Posterior vena cava (tissue), 2 donors: ENCODE measurements at places on chromosomes 4 and X. TPM values are rescaled to one million over a fixed set of nuclear protein-coding genes. Genes with fewer than 3 reads are reported as not detected.

DNA sequence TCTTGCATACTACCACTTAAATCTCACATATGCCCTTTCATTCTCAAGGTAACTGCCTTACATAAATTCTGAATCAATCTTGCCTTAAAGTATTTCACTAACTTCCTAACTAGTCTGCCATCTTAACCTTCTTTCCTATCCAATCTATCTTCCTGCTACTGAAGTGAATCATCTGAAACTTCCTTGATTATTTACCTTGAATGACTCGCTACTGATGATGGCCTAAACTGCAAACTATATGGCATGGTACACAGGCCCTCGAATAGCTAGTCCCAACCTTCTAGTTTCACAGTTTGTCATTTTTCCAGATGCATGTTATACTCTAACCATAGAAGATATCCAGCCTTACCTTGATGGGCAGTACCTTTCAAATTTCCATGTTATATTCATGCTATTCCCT is 19.9 kb downstream of the PHKA1 start:
- no peak for DNase-seq

DNA sequence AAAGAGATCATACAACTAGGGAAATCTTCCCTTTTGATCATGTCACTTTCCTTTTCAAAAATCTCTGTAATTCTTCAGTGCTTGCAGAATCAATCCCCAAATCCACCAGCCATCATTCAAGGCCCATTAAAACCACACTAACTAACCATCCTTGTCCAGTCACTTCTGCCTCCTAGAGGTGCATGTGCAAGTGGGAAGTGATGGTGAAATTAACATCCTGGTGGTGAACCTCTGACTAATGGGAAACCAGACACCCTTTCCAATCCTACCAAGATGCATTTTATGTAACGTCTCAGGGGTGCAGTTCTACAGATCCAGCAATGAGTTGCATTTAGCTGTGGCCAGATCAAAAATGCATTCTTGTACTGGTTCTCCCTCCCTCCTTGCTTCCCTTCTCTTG is 341.8 kb downstream of the RAPGEF2 start:
- DNase-seq: no peak

- no peak for DNase-seq
Measured at GRCh38 chr4:113122066-113122465, 72.6 kb downstream of the ANK2 start.

- DNase-seq: no peak
Measured at GRCh38 chrX:15448010-15448639, 45.0 kb downstream of the PIR start.

DNA sequence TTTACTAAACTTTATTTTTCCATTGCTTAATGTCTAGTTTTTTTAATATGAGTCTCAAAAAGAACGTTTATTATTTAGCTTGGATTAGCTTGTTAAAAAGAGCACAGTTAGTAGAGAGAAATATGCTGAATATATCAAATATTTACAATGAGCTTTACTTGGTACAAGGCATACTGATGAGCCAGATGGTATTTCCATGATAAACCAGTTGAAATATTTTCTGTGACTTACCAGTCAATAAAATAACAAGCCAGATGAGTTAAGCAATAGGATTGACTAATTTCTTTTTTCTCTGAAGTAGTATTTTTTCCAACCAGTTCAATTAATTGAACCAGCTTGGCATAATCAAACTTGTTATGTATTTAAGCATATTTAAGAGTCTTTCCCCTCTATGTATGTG is 134.1 kb downstream of the KLHL34 start:
- no peak for DNase-seq

DNA sequence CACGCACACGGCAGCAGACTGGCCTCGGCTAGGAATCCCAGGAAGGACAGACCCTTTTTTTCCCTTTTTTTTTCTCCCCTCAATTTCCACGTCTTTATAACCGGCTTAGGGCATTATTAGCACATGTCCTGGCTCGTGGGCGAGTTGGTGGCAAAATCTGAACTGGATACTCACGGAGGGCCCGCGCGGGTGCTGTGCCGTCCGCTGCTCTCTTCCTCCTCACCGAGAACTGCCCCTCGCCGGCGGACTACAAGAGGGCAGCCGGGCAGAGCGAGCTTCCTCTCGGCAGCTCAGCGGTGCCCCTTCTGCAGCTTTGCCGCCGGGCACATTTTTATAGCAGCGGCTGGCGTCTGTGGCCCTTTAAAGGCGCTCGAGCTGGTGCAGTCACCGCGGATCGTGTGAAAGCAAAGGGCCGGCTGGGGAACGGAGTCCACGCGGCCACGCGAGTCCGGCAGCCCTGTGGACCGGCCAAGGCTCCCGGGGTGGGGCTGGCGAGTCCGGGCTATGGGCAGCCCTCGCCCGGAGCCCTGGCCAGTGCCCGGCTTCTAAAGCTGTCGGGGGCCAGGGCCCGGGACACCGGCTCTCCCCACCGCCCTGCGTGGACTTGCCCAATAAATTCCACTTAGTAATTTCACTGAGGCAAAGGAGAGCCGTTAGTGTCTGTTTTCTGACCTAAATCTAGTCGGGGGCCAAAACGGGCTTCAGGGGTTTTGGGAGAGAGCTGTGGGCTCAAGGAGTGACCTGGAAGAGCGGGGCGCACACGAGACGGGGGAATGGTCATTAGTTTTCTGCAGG is 1.3 kb upstream of the CITED1 start:
- peak; percentile 84 for DNase-seq

GRCh38 chr4:144683516-144683915 is 37.6 kb downstream of the HHIP start:
- no peak for DNase-seq

GRCh38 chr4:6132716-6133115 is 67.6 kb downstream of the JAKMIP1 start:
- no peak for DNase-seq

GRCh38 chr4:112099701-112100297 is 45.5 kb upstream of the FAM241A start:
- no peak for DNase-seq

DNA sequence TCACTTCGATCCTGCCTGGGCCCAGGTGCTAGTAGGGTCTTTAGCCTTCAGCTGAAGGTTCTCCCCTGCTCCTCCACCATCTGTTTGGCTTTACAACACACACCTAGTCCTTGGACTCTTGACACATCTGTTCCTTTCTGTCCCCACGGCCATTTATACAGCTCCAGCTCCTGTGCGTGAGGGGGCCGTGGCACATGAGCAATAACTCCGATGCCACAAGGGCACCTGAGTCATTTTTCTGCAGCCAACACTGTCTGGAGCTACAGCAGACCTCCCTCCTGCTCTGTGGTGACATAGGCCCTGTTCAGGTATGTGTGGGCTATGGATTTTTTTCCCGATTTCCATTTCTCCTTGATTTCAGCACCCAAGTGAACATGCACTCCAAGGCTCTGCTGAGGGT is 44.7 kb upstream of the BCOR start:
- DNase-seq: no peak

DNA sequence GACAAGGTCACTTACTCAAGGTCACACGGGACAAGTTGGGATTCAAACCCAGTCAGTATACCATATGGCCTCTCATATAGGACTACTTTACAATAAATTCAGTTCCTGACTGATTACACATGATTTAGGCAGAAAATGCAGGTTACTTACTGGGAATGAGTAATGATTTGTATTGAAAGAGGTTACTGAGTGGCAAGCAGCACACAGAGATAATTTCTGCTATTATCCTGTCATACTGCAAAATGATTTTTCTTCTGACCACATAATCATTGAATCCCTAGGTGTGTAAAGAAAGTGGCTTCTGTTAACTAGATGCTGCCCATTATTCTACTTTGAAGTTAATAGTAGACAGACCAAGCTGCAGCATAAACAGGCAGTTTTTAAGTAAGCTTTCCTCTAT is 8.2 kb downstream of the FREM3 start:
- no peak for DNase-seq

DNA sequence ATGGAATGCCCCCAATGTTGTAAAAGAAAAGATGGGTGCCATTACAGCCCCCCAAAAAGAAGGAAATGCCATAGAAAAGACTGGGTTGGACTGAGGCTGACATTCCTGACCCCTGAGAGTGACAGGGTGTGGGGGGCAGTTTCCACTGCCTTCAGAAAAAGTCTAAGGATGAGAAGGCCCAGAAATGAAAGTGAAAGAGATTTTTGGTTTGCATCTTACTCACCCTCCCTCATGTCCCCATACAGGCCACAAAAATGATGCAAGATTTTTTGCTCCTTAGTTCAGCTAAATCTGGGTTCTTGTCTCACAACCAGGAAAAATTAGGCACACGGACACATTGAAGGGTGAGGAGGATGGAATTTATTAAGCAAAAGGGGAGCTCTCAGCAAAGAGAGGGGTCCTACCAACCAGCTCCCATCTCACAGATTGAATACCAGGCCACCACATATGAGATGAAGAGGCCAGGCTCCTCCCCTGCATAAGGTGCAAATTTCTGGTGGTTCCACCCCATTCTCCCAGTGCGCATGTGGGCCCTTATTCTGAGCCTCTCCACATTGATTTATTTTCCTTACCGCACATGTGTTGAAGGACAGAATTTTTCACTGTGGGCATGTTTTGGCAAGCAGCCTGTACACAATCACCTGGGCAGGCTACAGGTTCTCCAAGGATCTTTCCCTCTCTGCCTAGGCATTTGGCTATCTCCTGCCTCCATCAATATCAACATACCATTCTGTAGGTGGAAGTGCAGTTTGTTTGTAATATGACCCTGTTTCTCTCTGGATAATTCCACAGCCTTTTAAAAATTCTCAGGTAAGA is 18.8 kb downstream of the PPP4R3C start:
- DNase-seq: no peak

GRCh38 chrX:10239611-10240064 is 82.9 kb downstream of the CLCN4 start:
- DNase-seq: peak; percentile 86

DNA sequence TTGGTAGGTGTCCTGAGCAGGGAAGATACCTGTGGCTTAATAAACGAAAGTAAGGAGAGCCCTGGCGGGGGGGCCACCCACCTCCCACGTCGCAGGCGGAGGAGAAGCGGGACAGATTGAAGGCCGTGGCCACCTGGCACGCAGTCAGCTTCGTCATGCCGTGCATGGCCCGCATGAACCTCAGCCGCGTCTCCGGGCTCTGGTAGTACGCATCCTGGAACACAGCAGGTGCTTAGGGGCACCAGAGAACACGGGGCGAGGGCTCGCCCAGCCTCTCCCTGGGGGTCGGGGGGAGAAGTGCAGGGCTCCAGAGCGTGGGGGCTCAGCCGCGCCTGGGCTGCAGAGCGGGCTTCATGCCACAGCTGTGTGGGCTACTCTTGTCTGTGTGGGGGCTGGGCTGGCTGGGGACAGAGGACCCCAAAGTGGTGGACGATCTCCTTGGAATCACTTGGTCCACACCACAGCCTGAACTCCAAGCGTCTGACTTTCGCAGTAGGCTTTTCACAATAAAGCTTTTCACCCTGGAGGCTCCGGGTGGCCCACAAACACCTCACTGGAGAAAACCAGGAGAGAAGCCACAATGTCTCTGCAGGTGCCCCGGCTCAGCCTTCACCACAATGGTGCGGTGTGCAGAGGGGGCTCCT is 27.1 kb upstream of the SLC25A6 start:
- peak; percentile 74 for DNase-seq

DNA sequence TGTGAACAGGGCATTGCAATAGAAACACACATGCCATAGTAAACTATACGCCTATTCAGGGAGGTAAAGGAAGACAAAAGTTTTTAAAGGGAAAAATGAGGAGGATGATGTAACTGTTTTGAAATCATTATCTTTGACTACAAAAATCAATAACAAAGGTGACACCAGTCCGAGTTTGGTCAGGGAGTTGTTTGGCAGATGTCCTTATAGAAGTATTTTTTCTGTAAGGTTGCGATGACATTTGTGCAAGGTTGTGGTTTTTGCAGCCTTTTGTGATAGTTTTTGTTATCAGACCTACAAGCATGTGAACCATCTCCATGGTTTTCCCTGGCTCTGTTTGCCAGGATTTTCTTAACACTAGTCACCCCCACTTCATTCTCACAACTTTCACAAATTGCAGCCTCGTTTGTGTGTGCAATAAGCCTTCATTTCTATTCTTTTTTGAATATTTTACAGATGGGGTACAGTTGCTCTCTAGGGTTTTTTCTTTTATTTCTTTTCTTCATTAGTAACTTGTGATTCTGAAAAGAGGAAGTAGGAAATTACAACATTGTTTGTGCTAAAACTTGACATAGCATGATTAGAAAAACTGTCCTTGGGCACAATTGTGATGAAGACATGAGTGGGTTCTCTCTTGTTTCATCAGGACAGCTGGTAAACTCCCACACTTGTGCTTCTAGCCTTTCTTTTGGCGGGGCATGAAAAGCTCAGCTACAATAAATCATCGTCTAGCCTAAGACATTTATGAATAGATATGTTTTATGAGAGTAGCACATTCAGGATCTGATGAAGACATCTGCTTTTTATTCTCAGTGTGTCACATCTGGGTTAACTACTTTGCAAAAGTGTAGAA is 60.2 kb upstream of the PNPLA4 start:
- DNase-seq: no peak

DNA sequence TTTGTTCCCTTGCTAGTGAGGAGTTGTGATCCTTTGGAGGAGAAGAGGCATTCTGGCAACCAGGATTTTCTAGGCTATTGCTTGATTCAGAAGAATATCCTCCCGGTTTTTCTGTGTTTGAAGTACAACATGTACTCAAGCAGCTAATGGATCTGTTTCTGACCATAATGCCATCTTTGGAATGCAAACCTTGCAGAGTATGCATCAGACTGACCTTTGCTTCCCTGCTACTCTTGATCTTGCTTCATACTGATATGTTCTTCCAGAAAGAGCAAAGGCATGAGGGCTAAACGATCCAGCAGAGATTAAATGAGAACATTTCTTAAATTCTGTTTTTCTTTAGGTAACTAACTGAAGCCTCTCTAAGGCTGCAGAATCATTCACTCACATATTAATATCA is 265.4 kb upstream of the SLC7A11 start:
- DNase-seq: no peak

DNA sequence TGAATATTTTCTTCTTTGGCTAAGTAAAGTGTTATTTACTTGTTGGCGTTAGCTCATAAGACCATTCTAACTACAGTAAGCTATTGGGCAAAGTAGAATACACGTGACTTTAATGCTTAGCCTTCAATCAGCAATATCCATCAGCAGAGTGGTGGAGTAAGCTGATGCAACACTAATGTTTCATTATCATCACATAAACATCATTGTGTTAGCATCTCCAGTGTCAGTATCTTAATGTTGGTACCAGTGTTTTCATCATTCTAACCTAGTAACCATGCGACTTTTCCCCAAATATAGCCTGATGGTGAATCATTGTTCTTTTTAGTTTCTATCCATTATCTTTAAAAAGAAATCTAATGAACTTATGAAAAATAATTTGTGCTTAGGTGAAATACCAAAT is 48.5 kb downstream of the APOOL start:
- no peak for DNase-seq

Gene CLTRN
- total RNA-seq: 0.51 TPM

Gene EVC2
- total RNA-seq: 7.0 TPM

Gene FHDC1
- total RNA-seq: 2.4 TPM

Gene NHS
- total RNA-seq: 11.1 TPM

Gene NXF2B
- not detected for total RNA-seq

Gene SLIT2
- total RNA-seq: 29.6 TPM

Gene XAGE1A
- not detected for total RNA-seq

Gene TMEM164
- 12.5 TPM for total RNA-seq

Gene RASSF6
- total RNA-seq: not detected

Gene MAGEB2
- total RNA-seq: not detected

Gene S100P
- 3.5 TPM for total RNA-seq

Gene OPN1MW2
- not detected for total RNA-seq

Gene ERVMER34-1
- 0.14 TPM for total RNA-seq

Gene POLR2B
- 68.4 TPM for total RNA-seq

Gene GIMD1
- not detected for total RNA-seq
